DND-41 (cell line): ENCODE measurements at places on chromosomes 5 and 9.

- DNase-seq, result no peak
Observed at GRCh38 chr9:136697146-136697820, 10.0 kb upstream of the AGPAT2 start.

- peak; percentile 56 for DNase-seq
Observed at GRCh38 chr5:141512390-141512910, 23.6 kb downstream of the PCDHGC5 start.

DNA sequence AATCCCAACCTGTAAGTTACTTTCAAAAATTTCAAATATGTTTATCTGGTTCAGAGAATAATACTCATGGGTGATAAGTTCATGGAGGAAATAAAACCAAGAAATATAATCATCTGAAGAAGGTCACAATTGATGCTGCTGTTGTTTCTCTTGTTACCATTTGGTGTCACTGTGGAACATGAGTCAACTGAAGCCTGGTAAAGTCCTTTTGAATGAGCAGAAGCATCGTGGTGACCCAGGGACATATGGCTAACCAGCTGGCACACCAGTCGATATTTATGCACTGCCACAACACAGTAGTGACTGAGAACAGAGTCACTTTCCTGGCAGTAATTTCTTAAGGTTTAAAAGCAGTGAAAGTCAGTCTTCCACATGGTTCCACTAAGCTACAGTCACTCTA is 612.9 kb upstream of the TLE4 start:
- no peak for DNase-seq

GRCh38 chr9:34158362-34158869 is 20.4 kb upstream of the UBAP1 start:
- DNase-seq, result no peak

DNA sequence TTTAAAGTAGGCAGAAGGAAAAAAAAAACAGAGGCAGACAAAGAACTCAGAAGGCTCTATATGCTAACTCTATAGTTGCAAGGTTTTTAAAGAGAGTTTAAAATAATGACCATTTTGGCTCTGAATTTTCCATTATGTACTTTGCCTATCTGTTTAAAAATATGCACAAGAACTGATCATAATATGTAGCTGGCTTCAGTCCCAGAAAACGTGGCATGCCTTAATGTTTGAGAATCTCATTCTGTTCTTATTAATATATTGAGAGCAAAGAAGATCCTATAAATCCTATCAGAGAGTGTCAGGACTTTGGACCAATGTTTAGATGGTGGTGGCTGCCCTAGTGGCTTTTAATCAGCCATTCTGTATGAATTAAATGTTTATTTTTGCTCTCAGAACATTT is 121.5 kb downstream of the JMY start:
- DNase-seq, result no peak

DNA sequence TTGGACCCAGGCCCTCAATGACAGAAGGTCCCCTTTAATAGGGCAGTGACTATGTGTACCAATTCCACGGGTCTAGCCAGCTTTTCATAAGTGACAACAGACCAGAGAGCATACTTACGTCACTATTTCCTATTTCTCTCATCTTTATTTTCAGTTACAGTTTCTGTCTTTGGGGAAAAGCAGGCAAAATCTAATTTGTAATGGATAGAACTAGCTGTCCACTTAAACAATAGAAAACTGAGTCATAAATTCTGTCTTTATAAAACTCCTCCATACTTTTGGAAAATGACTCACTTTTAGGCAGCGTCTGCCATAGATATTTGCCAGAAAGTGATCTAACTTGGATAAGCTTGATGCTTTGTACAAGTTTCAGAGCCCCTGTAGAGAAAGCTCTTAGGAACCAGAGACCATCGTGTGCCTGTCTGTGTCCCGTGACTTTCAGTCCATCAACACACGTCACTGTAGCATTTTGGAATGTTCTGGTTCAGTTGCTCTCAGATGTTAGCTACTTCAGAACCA is 101.9 kb downstream of the F2RL2 start:
- DNase-seq, result no peak

- no peak for DNase-seq
Observed at GRCh38 chr5:128154943-128155342, 71.4 kb downstream of the SLC12A2 start.
